ENCODE measurements at places on chromosomes 16 and 17. TPM values are rescaled to one million over a fixed set of nuclear protein-coding genes. Genes with fewer than 3 reads are reported as not detected.
A peak's percentile ranks its signal among the peaks of the same experiment; 100 is the strongest.

Gene RAB11FIP4
- total RNA-seq, result 0.94 TPM

Gene ZPBP2
- total RNA-seq, result not detected

Gene HASPIN
- 0.27 TPM for total RNA-seq

Gene SRCIN1
- total RNA-seq, result 0.84 TPM

Gene METTL9
- 50.0 TPM for total RNA-seq

GRCh38 chr16:53913099-53913870 lies 209.3 kb downstream of the FTO start:
- DNase-seq, result no peak
- H3K27ac ChIP-seq, result no peak overlapping the region
- H3K27me3 ChIP-seq, result no peaks in the 10 kb centered on the region
- H3K4me3 ChIP-seq, result no peak overlapping the region

DNA sequence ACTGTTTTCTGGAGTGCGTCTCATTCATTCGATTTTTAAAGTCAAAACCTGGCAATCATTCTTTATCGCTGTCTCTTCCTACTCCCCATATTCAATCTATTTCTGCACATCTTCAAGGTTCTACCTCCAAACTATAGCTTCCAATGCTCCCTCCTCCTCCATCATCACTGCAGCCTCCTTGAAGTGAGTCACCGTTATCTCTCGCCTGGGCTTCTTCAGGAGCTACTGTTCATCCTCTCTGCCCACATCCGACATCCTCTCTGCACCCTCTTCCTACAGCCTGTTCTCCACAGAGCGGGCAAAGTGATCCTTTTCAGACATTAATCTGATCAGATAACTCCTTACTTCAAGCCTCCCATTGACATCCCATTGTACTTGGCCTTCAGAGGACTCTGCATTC lies 144.2 kb upstream of the DNAH9 start:
- no peaks in the 10 kb centered on the region for H3K4me1 ChIP-seq
- no peaks in the 10 kb centered on the region for H3K36me3 ChIP-seq
- H3K27me3 ChIP-seq, result no peaks in the 10 kb centered on the region
- DNase-seq, result no peak

DNA sequence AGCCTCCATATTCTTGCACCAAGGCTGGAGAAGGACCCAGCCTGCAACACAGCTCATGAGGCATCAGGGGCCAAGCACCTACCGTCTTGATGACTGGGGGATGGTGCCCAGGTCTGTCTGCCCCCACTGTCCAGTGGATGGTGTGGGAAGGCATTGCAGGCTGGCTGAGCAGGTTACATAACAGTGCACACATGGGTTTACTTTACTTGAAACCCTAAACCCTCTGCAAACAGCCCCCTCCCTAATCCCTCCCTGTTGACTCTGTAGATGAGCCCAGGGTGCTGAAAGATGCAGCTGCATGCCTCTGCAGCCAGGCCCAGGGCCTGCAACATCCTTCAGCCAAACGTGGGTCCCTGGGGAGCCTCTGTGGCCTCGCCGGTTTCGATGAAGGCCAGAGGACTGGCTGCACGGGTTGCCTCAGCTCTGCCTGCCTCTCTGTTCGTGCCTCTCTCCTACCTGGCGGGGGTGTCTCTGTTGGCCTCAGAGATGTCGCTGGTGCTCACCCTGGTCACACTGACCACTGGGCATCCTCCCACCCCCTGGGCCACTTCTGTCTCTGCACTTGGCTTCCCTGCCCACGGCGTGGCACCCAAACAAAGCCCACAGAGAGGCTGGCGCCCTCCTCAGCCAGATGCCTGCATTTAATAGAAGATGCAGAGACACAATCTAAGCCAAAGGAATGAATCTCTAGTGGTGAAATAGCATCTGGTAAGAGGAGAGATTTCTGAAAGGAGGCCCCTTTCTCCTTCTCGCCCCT lies 95.1 kb downstream of the METRNL start:
- no peak overlapping the region for H3K4me3 ChIP-seq
- H3K27me3 ChIP-seq, result no peaks in the 10 kb centered on the region
- no peaks in the 10 kb centered on the region for H3K4me1 ChIP-seq
- DNase-seq, result no peak

DNA sequence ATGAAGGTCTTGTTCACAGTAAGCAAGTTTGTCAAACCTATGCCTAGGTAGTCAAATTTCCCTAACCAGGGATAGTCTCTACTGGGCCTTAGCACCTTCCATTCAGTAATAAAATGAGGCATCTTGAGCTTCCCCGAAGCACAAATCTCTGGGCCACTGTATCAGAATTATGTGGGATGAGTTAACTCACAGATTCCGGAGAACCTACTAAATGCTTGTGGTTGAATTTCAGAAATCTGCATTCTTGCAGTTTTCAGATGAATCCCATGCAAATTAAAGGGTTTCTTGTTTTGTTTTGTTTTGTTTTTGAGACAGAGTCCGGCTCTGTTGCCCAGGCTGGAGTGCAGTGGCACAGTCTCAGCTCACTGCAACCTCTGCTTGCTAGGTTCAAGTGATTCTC lies 478.8 kb upstream of the HSBP1 start:
- H3K27ac ChIP-seq, result no peak overlapping the region
- H3K27me3 ChIP-seq, result no peaks in the 10 kb centered on the region
- H3K36me3 ChIP-seq, result no peaks in the 10 kb centered on the region
- DNase-seq, result no peak

DNA sequence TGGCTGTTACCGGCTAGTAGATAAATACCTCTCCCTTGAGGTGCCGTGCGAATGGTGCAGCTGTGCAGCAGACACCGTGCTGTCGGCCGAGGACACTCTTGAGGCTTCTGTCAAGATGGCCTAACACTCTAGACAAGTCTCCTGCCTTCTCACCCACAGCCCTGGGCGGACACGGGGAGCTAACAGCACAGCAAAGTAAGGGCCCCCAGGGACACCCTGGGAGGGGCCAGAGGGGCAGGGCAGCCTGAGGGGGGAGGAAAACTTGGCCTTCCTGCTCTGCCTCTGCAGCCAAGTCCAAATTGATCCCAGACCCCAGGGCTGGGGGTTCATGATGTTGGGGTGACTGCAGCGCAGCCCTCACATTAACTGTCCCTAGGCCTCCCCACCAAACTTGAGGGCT lies 210.2 kb downstream of the RPTOR start:
- H3K4me1 ChIP-seq, result no peaks in the 10 kb centered on the region
- DNase-seq, result no peak
- H3K27ac ChIP-seq, result no peak overlapping the region
- no peaks in the 10 kb centered on the region for H3K36me3 ChIP-seq
- no peaks in the 10 kb centered on the region for H3K27me3 ChIP-seq

GRCh38 chr16:29903590-29903989 lies 3.3 kb downstream of the ASPHD1 start:
- H3K4me1 ChIP-seq, result no peaks in the 10 kb centered on the region
- no peaks in the 10 kb centered on the region for H3K36me3 ChIP-seq
- no peaks in the 10 kb centered on the region for H3K27me3 ChIP-seq
- H3K27ac ChIP-seq, result no peak overlapping the region
- no peak for DNase-seq
- H3K4me3 ChIP-seq, result no peak overlapping the region

DNA sequence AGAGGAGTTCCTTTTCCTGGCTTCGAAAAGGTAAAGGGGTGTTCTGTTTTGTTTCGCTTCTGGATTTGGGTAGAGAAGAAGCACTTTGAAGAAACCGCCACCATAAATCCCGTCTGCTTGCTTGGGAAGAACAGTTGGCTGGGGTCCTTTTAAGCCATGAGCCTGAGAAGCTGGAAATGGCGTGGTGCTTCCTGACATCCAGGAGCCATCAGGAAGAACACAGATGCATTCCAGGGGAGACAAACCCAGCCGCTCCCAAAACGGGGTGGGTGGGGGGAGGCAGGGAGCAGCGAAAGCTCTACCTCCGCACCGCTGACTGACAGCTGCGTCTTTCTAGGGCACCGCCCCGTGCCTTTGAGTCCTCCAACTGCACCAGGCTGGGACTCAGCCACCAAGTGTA lies 91.6 kb downstream of the ZDHHC7 start:
- no peak overlapping the region for H3K4me3 ChIP-seq
- H3K36me3 ChIP-seq, result no peaks in the 10 kb centered on the region
- no peaks in the 10 kb centered on the region for H3K4me1 ChIP-seq
- H3K27ac ChIP-seq, result no peak overlapping the region
- no peak for DNase-seq

DNA sequence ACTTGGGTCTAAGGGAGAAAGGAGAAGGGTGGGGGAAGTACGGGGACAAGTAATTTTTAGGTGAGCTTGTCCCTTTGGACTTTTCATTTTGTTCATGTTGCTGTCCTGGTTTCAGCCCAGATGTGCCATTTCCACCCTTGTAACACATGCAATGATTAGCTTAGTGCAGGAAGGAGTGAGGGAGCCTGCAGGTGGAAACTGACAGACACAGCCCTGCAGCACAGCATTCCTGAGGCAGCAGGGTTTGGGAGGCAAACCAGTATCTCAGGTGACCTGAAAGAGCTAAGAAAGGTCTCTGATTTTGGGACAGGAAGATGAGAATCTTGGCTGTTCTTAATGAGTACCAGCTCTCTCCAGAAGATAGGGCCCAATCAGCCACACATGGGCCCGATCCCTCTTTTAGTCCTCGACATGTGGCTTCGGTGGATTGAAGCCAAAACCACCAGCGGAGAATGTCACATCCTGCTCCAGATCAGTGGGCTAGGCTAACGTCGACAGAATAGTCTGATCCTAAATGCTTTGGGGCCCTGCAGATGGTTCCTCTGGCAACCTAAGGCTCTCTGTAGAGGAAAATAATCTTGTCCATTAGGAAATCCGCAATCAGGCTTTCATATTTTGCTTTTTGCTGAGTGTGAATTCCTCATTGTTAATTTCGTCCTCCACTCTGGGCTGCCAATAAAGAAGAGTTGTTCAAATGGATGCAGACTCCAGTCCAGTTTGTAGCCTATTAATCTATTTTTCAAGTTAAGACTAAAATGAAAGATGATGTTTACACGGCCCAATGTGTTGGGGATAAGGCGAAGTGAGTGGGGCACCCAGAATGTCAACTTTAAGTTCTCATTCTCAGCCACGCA lies 3.8 kb upstream of the RNF157 start:
- H3K4me1 ChIP-seq, result no peaks in the 10 kb centered on the region
- no peak overlapping the region for H3K4me3 ChIP-seq
- DNase-seq, result peak; percentile 52
